ENCODE measurements at places on chromosomes 5 and 9.

DNA sequence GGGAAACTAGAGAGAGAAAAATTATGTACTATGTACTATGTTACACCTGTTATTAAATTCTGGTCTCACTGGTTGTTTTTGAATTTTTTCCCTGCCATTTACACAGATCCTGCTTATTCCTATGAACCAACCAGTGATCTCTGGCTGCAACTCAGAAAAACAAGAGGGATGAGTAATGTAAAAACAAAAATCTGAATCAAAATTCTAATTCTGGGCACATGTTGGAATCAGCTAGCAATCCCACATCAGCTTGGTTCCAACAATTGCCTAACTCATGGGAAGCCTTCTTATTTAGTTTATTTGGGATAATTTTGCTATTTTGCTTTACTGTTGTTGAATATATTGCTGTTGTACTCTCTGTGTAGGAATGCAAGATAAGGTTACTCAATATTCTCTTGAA lies 78.3 kb downstream of the PLK2 start:
- DNase-seq = no peak

- no peak for DNase-seq
Observed at GRCh38 chr5:76717222-76718083, 1.5 kb downstream of the F2R start.

- DNase-seq = no peak
Observed at GRCh38 chr5:80125962-80126480, 90.9 kb downstream of the THBS4 start.

- DNase-seq = peak; percentile 67
Observed at GRCh38 chr9:2158111-2158610, 143.0 kb downstream of the SMARCA2 start.

DNA sequence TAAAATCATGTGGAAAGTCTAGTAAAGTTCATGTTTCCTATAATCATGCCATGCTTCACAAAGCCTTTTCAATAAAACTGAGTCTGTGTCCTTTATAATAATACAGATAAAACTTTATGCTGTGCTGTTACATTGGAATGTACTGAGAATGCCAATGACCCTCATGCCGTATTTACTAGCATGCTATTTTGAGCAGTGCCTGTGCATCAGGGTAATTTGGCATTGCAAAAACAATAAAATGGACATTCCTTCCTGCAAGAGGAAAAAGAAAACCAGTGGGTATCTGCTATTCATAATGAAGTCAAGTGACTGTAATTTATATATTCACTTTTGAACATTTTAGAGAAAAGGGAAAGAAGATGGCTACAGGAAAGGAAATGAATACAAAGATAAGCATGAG lies 159.0 kb downstream of the PBX3 start:
- DNase-seq = no peak

- no peak for DNase-seq
Observed at GRCh38 chr5:90142541-90142940, 267.0 kb downstream of the CETN3 start.

DNA sequence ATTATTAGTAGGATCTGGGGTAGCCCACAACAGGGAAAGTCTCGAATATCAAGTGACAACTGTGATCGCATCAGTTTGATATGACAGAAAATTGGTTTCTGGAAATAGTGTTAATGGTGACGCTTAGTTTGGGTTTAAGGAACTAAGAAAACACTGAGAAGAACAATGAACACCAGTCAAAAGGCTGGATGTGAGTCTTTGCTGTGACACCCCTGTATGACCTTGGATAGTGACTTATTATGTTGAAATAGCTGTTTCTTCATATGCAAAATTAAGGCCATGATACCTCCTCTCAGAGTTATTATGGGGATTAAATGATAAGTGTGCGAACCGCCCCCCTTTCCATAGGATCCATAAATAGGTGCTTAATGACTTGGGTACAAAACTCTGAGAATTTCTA lies 926 bp downstream of the DNAJC25 start:
- DNase-seq = no peak

- DNase-seq = peak; percentile 4
Observed at GRCh38 chr5:152560512-152561137, 155.5 kb upstream of the NMUR2 start.

- DNase-seq = no peak
Observed at GRCh38 chr5:179263391-179264052, 81.7 kb downstream of the ADAMTS2 start.

GRCh38 chr5:96142786-96143434 lies 181.3 kb upstream of the ELL2 start:
- DNase-seq = no peak

DNA sequence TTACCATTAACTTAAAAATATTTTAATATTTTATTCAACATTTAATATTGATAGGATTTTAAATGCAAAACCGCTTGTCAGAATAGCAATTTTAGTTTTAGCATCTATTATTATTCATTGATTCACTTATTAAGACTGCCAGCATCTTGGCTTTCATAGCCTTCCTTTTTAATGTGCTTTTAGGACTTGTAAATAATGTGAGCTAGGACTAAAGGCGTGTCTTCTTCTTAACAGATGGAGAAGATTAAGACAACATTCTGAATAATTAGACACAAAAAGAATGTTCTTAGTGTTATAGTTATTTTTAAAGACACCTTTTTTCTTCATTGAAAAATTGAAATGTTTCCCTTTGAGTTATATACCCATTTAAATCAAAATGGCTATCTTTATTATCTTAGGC lies 6.9 kb downstream of the IL31RA start:
- no peak for DNase-seq

DNA sequence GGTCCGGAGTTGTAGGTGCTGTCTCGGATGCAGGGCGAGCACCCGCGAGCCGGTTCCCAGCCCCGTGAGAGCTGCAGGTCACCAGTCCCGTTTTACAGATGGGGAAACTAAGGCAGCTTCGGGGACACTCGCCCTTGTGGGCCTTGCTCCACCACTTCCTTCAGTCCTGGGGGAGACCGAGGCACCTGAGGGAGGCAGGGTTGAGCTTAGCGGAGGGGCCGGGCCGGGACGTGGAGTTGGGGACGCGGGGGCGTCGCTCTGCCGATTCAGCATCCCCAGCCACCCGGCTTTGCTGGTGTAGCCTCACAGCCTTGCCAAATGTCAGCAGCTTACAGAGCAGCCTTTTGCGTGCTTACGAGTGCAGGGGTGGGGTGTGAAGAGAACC lies 530 bp downstream of the BBLN start:
- DNase-seq = no peak

GRCh38 chr9:89154218-89154617 lies 24.4 kb downstream of the SHC3 start:
- DNase-seq = no peak

DNA sequence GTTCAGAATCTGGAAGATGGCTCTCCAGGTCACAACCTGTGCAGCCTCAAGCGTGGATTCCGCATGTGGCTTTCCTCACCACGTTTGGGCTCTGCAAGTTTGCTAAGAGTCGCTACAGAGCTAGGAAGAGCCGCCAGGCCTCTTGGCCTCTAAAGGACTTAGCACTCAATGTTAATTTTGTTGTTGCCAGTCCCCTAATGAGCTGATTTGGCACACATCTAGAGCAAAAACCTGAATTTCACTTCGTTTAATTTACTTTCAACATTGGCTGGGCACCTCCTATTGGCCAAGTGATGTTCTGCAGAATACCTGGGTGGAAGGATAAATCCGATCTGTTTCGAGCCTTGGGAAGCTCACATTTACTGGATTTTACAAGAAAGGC lies 65.8 kb upstream of the UNC5A start:
- DNase-seq = no peak

- DNase-seq = no peak
Observed at GRCh38 chr9:83444110-83444509, 94.1 kb downstream of the FRMD3 start.

Data from A549 (cell line).